Right lobe of liver (tissue), 6 donors: ENCODE measurements at places on chromosomes 1 and 21. TPM values are rescaled to one million over a fixed set of nuclear protein-coding genes. Genes with fewer than 3 reads are reported as not detected.
A peak's percentile ranks its signal among the peaks of the same experiment; 100 is the strongest.

DNA sequence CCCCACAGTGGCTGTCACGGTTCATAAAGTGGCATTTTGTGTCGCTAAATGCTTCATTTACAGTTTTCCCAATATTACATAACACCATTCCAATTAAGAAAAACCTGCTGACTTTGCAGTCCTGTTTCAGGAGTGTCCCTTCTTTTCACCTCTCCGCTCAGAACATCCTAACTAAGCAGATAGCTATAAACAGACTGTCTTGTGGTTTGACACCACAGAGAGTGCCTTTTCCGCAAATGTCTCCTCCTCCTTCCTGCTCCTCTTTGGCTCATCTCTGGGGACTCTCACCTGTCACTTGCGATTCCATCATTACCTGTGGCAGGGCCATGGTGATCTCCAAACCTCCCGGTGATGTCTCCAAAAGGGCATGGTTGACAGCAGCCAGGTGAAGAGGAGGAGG lies 119.0 kb downstream of the CNIH3 start:
- H3K36me3 ChIP-seq = no peaks in the 10 kb centered on the region
- DNase-seq = no peak

PAQR6 gene
- total RNA-seq = 4.0 TPM

DNA sequence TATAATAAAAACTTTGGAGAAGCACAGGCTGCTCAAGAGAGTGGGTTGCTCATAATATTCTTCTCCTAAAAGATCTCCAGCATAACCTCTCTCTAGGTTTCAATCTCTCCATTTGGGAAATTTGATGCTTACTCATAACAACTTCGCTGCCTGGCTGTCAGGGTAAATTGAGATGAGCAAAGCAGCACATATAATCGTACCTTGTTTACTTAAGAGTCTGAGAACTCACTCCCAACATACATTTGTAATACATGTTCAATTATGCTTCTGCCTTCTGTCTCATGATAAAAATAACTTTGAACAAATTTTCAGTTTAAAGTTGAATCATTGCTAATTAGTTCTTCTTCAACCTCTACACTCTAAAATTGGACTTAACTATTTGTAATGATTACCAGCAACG lies 68.9 kb downstream of the DUSP10 start:
- no peaks in the 10 kb centered on the region for H3K36me3 ChIP-seq
- H3K4me3 ChIP-seq = no peak overlapping the region
- no peak for DNase-seq
- H3K27me3 ChIP-seq = no peaks in the 10 kb centered on the region

DNA sequence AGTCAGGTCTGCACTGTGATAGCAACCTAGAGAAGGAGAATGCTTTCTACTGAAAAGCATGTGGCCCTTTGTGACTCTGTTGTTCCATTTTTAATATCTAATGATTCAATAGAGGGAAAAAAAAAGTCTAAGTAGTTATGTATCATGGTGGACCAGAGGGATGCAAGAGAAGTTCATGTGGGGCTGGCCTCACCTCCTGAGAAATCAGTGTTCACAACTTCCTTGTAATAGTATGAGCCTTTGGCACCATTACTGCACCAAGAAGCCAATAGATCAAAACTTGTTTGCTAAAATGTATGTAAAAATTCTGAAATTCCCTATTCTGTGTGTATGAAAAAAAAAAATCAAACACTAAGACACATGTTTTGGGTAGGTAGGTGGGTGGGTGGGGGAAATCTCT lies 5.0 kb downstream of the ZBTB17 start:
- H3K4me3 ChIP-seq = no peak overlapping the region
- DNase-seq = no peak
- H3K4me1 ChIP-seq = no peaks in the 10 kb centered on the region
- no peaks in the 10 kb centered on the region for H3K36me3 ChIP-seq
- H3K27me3 ChIP-seq = no peaks in the 10 kb centered on the region

SPRR5 gene
- not detected for total RNA-seq

RGS8 gene
- total RNA-seq = not detected

- no peaks in the 10 kb centered on the region for H3K27me3 ChIP-seq
- no peak overlapping the region for H3K27ac ChIP-seq
- no peaks in the 10 kb centered on the region for H3K36me3 ChIP-seq
- H3K4me3 ChIP-seq = no peak overlapping the region
- DNase-seq = no peak
Observed at GRCh38 chr1:233334092-233334491, 6.6 kb downstream of the MAP3K21 start.

- H3K27ac ChIP-seq = no peak overlapping the region
- H3K27me3 ChIP-seq = peaks cover 12% of the 10 kb centered on the region
- no peaks in the 10 kb centered on the region for H3K36me3 ChIP-seq
- no peak overlapping the region for H3K4me3 ChIP-seq
Observed at GRCh38 chr1:200873671-200874397, 1.1 kb downstream of the GPR25 start.

RSBN1 gene
- 5.7 TPM for total RNA-seq

GRCh38 chr1:87899017-87899416 lies 570.3 kb downstream of the LMO4 start:
- H3K27ac ChIP-seq = no peak overlapping the region
- H3K27me3 ChIP-seq = no peaks in the 10 kb centered on the region
- no peak overlapping the region for H3K4me3 ChIP-seq

RGS1 gene
- total RNA-seq = 24.1 TPM

RNF187 gene
- total RNA-seq = 43.9 TPM

GRCh38 chr1:184753608-184754475 lies 816 bp downstream of the EDEM3 start:
- peak; percentile 64 for DNase-seq
- H3K4me1 ChIP-seq = peaks cover 30% of the 10 kb centered on the region
- H3K4me3 ChIP-seq = peak overlapping the region; percentile 93
- H3K27me3 ChIP-seq = no peaks in the 10 kb centered on the region
- H3K36me3 ChIP-seq = no peaks in the 10 kb centered on the region

GRCh38 chr21:29943885-29944284 lies 4.1 kb upstream of the GRIK1 start:
- DNase-seq = no peak
- no peaks in the 10 kb centered on the region for H3K27me3 ChIP-seq
- no peak overlapping the region for H3K4me3 ChIP-seq
- H3K36me3 ChIP-seq = no peaks in the 10 kb centered on the region

- H3K4me1 ChIP-seq = no peaks in the 10 kb centered on the region
- no peaks in the 10 kb centered on the region for H3K36me3 ChIP-seq
- H3K27me3 ChIP-seq = no peaks in the 10 kb centered on the region
- no peak for DNase-seq
Observed at GRCh38 chr21:28337315-28337714, 655.4 kb downstream of the LTN1 start.

GRCh38 chr1:53669621-53670191 lies 69.3 kb downstream of the GLIS1 start:
- H3K4me3 ChIP-seq = no peak overlapping the region
- DNase-seq = no peak
- no peaks in the 10 kb centered on the region for H3K36me3 ChIP-seq
- no peaks in the 10 kb centered on the region for H3K4me1 ChIP-seq

S100A4 gene
- total RNA-seq = 16.6 TPM

KCNJ15 gene
- total RNA-seq = 1.2 TPM

DNA sequence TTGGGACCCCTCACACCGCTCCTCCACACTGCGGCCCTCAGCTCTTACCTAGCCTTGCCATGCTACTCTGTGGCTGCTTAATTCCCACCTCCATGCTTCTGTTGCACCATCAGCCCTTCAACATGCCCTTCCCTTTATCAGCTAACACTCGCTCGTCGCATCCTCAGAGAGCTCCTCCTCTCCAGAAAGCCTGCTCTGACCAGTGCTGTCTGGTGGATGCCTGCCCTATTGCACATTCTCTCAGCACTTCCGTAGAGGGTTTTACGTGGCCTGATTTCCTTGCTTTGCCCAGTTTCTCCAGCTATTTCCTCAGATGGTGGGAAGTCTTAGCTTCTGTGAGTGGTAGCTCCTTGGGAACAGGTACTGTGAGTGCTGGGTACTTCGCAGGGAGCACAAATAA lies 10.3 kb upstream of the LAD1 start:
- no peak overlapping the region for H3K27ac ChIP-seq
- no peaks in the 10 kb centered on the region for H3K27me3 ChIP-seq
- H3K4me1 ChIP-seq = peaks cover 12% of the 10 kb centered on the region
- DNase-seq = no peak
- no peaks in the 10 kb centered on the region for H3K36me3 ChIP-seq
- no peak overlapping the region for H3K4me3 ChIP-seq

DNA sequence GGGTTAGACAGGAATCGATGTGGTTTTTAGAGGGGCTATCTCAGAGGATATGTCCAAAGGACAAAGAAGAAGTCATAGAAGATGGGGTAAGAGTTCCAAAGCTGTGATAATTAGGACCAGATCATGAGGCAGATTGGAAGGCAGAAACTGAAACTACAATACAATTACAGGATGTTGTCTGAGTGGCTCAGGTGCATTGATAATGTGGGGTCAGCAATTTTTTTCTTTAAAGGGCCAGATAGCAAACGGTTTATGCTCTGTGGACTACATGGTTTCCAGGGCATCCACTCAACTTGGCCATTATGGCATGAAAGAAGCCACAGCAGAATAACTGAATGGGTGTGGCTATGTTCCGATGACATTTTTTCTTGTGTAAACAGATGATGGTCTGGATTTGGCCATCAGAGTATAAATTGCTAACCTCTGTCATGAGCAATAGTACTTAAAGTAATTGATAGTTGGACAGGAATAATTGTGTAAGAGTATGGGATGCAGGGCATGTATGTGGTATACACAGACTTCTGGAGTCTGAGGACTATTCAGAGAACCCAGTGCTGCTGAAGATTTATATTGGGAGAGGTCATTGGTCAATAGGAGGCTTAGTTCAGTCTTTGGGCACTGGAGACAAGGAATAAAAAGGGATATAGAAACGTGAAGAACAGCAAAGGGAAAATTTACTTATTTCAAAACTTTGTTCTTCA lies 198.4 kb upstream of the ADGRL4 start:
- H3K36me3 ChIP-seq = no peaks in the 10 kb centered on the region
- no peaks in the 10 kb centered on the region for H3K4me1 ChIP-seq
- H3K27me3 ChIP-seq = no peaks in the 10 kb centered on the region

- no peak overlapping the region for H3K27ac ChIP-seq
- no peak for DNase-seq
- H3K36me3 ChIP-seq = no peaks in the 10 kb centered on the region
- no peak overlapping the region for H3K4me3 ChIP-seq
- H3K4me1 ChIP-seq = no peaks in the 10 kb centered on the region
Observed at GRCh38 chr1:163535807-163536206, 214.1 kb downstream of the NUF2 start.

- no peak overlapping the region for H3K27ac ChIP-seq
- H3K4me3 ChIP-seq = no peak overlapping the region
- no peaks in the 10 kb centered on the region for H3K36me3 ChIP-seq
Observed at GRCh38 chr1:186819126-186819525, 9.6 kb upstream of the PLA2G4A start.

SLFNL1 gene
- total RNA-seq = 0.27 TPM

VWA1 gene
- total RNA-seq = 75.4 TPM

DNA sequence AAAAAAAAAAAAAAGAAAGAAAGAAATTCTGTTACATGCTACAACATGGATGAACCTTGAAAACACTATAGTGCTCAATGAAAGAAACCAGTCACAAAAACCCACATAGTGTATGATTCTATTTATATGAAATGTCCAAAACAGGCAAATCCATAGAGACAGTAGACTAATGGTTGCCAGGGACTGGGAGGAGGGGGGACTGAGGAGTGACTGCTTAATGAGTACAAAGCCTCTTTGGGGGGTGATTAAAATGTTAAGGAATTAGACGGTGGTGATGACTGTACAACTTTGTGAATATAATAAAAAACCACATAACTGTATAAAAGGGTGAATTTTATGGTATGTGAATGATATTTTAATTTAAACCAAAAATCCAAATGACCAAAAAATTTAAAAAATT lies 116.0 kb upstream of the GUCA2B start:
- H3K4me3 ChIP-seq = no peak overlapping the region
- H3K27ac ChIP-seq = no peak overlapping the region
- H3K4me1 ChIP-seq = no peaks in the 10 kb centered on the region
- H3K36me3 ChIP-seq = no peaks in the 10 kb centered on the region
- DNase-seq = no peak
- H3K27me3 ChIP-seq = no peaks in the 10 kb centered on the region

DNA sequence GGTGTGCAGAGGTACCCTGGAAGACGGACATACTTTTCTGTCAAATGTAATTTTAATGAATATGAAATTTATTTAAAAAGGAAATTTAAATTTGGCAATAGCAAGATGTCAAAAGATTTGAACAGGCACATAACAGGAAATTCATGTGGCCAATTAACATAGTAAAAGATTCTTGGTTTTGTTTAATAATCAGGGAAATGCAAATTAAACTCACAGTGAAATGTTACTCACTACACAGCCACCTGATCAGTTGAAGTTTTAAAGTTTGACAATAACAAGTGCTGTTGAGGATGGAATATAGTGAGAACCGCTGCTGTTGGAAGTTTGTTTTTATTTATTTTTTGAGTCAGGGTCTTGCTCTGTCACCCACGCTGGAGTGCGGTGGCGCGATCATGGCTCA lies 63.9 kb downstream of the TEX35 start:
- peaks cover 13% of the 10 kb centered on the region for H3K4me1 ChIP-seq
- no peaks in the 10 kb centered on the region for H3K36me3 ChIP-seq
- no peak for DNase-seq
- H3K4me3 ChIP-seq = no peak overlapping the region
- no peaks in the 10 kb centered on the region for H3K27me3 ChIP-seq

SPRR3 gene
- total RNA-seq = not detected

DNA sequence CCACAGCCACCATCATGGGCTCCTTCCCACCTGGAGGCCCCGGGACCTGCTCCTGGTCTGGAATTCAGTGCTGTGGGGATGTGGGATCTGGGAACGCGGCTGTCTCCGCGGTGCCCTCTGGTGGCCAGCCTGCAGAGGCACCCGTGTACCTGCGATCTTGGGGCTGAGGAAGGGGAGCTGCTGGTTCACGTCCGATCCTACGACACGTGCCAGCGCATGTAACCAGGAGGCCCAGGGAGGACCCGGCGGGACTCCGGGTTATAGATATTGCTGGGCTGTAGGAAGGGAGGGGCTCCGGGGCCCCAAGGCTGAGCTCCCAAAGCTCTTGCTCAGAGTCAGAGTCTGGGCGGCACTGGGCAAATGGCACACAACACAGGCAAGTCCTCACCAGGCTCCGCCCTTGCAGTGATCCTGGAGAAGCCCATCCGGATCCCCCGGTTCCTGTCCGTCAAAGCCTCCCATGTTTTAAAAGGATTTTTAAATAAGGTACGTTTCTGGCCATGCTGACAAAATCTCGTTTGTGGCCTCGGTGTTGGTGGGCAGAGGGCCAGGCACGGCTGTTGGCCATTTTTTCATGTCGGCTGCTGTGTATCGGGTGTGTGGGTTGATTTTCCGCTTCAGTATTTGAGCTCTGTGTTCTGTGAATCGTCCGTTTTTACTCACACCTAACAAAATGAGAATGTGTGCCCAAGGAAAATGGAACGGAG lies 20.1 kb downstream of the FAAP20 start:
- H3K4me3 ChIP-seq = no peak overlapping the region
- no peaks in the 10 kb centered on the region for H3K4me1 ChIP-seq
- H3K27ac ChIP-seq = no peak overlapping the region
- no peaks in the 10 kb centered on the region for H3K27me3 ChIP-seq
- H3K36me3 ChIP-seq = no peaks in the 10 kb centered on the region
- no peak for DNase-seq

- no peak overlapping the region for H3K27ac ChIP-seq
- H3K27me3 ChIP-seq = no peaks in the 10 kb centered on the region
Observed at GRCh38 chr1:235720544-235720943, 71.0 kb upstream of the GNG4 start.
